Psoas muscle (tissue), 8 donors: ENCODE measurements at places on chromosomes 11 and 22. TPM values are rescaled to one million over a fixed set of nuclear protein-coding genes. Genes with fewer than 3 reads are reported as not detected.

CARD16 gene
- total RNA-seq, result 2.5 TPM

OR51E2 gene
- total RNA-seq, result 0.10 TPM

TMEM191B gene
- not detected for total RNA-seq

LRRC32 gene
- 32.9 TPM for total RNA-seq

CALCA gene
- total RNA-seq, result 3.9 TPM

VSIG10L2 gene
- total RNA-seq, result not detected

KIF18A gene
- total RNA-seq, result not detected

CBY1 gene
- 17.5 TPM for total RNA-seq

CYTH4 gene
- 3.3 TPM for total RNA-seq

ABCC8 gene
- total RNA-seq, result 3.5 TPM

CRYBB2 gene
- total RNA-seq, result not detected

KCNQ1 gene
- 1.1 TPM for total RNA-seq

ZP1 gene
- not detected for total RNA-seq

GRCh38 chr11:66933531-66933930 lies 24.7 kb downstream of the PC start:
- DNase-seq, result no peak

DNA sequence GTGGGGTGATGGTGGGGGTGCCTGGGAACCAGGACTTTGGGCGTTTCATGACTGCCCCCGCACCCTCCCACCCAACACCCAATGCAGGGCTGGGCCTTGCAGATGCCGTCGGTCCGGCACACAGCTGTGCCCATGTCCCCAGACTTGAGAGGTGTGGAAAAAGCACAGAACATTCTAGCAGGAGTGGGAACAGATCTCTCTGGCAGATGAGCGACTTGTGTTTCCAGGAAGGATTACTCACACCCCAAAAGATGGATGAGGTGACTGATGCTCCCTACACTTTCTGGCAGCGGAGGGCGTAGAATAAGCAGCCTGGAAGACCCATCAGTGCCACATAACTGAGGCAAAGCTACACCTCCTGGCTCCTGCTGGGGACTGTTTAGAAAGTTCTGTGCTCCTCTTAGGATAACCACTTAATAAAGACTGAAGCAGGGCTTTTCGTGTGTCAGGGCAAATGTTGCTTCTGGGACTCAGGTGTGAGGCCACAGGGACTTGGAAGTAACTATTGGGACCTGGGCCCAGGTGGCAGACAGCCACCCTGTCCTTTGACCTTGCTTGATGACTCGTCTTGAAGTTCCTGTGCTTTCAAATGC lies 24.2 kb downstream of the FBLN1 start:
- DNase-seq, result peak; percentile 65

- no peak for DNase-seq
Measured at GRCh38 chr11:115286614-115287013, 217.6 kb downstream of the CADM1 start.

GRCh38 chr11:77151804-77152509 lies 23.9 kb downstream of the MYO7A start:
- DNase-seq, result no peak

GRCh38 chr22:24424001-24424900 lies 3.1 kb upstream of the ADORA2A start:
- DNase-seq, result peak; percentile 59

- DNase-seq, result no peak
Measured at GRCh38 chr11:116535994-116536393, 236.8 kb downstream of the BUD13 start.

GRCh38 chr11:134120143-134120850 lies 51.4 kb downstream of the JAM3 start:
- peak; percentile 64 for DNase-seq

DNA sequence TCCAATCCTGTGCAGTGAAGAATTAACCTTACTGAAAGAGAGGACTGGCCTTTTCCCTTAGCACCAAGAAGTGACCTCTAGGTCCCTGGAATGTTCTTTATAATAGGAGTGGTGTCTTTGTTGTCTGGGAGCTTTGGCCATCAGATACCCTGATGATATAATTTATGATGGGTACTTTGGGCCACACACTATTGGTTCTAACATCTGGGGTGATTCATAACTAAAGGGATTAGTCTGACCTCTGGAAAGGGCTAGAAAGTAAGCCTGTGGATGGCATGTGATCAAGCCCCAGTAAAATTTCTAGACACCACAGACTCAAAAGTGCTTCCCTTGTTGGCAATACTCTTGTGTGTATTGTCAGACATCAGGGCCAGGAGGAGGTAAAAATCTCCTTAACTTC lies 891.2 kb downstream of the KCNA4 start:
- no peak for DNase-seq

DNA sequence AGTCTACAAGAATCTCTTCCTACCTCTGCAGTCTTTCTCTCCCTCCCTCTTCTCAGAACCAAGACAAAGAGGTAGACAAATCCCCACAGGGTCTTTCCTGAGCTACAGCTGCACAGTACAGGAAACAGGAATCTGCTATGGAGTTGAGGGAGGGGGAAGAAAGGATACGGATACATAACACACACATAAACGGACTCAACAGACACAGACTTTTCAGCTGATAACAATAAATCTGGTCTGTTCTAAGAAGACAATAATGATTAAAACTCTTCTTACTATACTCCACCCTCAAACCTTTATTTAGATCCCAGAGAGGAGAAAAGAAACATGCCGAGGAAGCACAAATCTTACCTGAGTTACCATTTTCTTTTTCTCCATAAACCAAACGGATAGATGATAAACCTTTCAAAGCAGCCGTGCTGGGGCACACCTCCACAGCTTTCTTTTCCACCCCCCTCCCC lies 122.2 kb downstream of the APOL5 start:
- no peak for DNase-seq

DNA sequence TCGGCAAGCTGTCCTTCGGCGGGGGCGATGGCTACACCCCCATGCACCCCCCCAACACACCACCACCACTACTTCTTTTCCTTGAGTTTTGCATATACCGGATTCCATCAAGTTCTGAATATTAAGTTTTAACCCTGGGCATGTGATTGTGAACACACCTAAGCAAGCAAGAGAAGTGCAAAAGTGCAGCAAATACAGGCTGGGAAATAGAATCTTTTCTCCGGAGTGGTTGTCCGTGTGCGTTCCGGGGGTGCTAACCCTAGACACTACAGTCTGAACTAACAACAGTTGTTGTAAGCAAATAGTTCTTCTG lies 574 bp downstream of the PRSS23 start:
- no peak for DNase-seq

GRCh38 chr11:73382183-73382582 lies 6.0 kb downstream of the RELT start:
- no peak for DNase-seq

- DNase-seq, result no peak
Measured at GRCh38 chr11:70071996-70072395, 6.1 kb upstream of the ANO1 start.

GRCh38 chr11:76566811-76567210 lies 103.7 kb downstream of the LRRC32 start:
- DNase-seq, result no peak

DNA sequence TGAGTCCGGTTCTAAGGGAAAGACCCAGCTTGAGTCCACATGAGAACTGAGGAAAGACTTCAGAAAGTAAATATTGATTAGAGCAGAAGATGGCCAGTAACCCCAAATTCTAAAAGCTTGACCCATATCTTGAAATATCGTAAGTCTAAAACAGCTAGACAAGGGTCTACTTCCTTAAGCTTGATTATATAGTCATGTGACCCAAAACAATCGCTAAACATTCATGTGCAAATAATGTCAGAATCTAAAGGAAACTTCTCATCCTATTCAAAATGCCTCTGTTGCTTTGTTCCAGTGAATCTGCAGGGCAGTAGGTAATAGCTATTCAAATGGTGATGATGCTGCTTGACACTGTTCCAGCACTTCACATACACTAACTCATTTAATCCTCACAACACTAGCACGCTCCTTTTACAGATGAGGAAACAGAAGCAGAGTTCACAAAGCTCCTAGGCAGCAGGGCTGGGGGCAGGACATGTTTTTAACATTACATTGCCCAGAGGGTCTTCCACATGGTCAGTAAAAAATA lies 52.6 kb downstream of the TCF20 start:
- no peak for DNase-seq

DNA sequence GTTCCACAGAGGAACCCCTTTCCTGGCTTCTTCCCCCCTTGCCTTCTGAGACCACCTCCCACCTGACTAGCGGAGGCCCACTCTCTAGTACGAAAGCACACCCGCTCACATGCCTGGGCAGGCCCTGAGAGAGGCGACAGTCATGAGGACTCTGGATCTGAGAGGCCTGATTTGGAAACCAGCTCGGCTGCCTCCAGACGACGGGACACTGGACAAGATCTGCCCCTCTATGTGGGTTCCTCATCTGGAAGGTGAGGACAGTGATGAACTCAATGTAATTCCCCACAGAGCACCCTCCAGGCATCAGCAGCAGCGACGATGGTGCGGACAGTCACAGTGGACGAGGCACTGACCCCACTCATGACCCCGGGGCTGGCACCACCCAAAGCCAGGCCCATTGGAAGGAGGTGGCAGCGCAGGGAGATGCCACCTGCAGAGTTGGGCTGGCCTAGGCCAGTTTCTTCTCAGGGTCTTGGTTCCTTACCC lies 7.5 kb downstream of the SULT4A1 start:
- DNase-seq, result peak; percentile 39

- DNase-seq, result no peak
Measured at GRCh38 chr11:112103446-112103845, 16.8 kb downstream of the SDHD start.

DNA sequence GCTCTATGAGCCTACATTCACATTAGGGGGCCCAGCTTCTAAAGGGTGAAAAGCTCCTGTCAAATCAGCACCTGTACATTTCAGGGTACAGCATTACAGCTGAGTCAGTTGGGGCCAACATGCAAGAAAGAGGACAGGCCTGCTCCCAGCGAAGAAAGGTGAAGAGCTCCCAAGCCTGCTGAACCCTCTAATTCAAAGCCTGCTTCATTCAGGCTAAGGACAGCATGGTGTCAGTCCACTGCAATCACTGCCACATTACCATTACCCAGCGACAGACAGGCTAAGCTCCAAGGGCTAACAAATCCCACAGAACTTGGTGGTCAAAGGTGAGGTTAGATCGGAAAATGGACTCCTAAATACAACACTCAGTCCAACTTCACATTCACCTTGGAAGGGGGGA lies 65.4 kb upstream of the CHRM4 start:
- DNase-seq, result no peak

- no peak for DNase-seq
Measured at GRCh38 chr11:50186146-50186545, 153.5 kb downstream of the OR4C45 start.

- DNase-seq, result no peak
Measured at GRCh38 chr22:17957693-17958092, 66.7 kb downstream of the MICAL3 start.

GRCh38 chr11:55658608-55659007 lies 3.4 kb upstream of the OR4C6 start:
- no peak for DNase-seq

- no peak for DNase-seq
Measured at GRCh38 chr11:8809241-8809938, 101.6 kb upstream of the AKIP1 start.

- DNase-seq, result peak; percentile 30
Measured at GRCh38 chr11:72716290-72716689, 35.9 kb downstream of the ARAP1 start.

DNA sequence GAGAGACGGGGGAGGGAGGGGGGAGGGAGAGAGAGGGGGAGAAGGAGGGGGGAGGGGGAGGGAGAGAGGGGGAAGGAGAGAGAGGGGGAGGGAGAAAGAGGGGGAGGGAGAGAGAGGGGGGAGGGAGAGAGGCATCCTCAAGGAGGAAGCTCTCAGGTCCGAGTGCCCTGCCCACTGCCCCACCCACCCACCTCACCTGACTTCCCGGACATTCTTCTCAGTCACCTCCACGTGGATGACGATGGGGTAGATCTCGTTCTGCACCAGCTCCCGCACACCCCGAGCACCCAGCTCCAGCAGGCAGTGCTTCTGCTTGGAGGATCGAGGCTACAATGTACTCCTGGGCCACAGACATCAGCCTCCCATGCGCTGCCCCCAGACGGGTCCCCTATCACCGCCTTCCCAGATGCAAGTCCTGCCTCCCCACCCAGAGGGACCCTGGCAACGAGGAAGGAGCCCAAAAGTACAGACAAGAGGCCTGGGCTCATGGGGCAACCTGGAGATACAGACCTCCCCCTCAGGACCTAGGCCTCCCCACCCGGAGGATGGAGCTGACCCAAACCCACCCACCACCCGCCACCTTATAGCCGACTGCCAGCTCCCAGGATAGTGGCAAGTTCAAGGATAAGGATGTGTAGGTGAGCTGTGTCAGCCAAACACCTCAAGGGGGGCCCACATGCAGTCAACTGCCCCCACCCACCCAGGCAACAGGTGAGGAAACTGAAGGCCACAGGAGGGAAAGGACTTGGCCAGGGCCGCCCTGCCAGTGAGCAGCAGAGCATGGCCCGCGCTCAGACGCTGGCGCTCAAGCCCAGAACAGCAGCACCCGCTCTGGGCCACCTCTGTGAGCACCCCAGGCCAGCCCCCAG lies 5.6 kb upstream of the MFNG start:
- DNase-seq, result no peak

- no peak for DNase-seq
Measured at GRCh38 chr11:27183672-27184457, 143.2 kb downstream of the BBOX1 start.

- no peak for DNase-seq
Measured at GRCh38 chr11:68387840-68388239, 72.7 kb upstream of the PPP6R3 start.

DNA sequence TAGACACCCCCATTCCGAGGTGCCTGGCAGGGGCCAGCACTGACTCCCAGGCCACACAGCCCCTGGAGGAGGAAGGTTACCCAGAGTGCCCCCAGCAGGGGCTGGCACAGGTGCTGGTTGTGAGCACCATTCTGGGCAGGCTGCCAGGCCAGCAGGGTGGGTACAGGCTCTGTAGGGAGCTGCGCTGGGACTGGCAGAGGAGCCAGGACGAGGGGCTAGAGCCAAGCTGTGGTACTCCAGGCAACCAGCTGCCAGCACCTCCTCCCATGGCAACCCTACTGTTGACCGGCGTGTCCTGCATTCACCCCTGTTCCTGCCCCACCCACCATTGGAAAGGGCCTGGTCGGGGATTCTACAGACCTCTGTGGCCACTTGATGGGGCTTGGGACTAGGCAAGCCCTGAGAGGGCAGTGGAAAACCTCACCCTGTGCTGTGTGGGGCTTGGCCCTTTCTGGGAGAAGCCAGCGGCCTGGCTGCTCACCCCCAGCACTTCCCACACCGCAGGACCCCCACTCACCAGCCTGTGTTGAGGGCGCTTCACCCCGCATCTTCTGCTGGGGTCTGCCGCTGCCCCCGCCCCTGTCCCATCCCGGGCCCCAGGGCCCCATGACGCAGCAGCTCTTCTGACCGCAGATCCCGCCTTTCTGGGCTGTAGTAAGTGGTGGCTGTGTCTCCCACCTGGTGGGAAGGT lies 1.9 kb downstream of the CLDN5 start:
- no peak for DNase-seq

- no peak for DNase-seq
Measured at GRCh38 chr11:61442616-61443015, 12.7 kb downstream of the SDHAF2 start.
